ENCODE measurements at places on chromosomes 2 and 18.

DNA sequence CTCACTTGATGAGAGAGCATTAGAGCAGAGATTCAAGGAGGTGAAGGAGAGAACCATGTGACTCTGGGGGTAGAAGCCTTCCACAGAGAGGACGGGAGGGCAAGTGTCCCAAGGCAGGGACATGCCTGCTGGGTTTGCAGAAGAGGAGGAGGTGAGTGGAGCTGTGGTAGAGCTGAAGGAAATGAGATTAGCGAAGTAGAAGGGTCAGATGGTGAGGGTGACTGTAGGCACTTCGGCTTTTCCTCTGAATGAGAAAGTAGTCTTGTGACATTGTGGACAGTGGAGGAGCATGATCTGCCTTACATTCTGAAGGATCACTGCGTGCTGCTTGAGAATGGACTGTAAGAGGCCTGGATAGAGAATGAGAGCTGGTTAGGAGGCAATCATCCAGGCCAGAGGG lies 126.0 kb downstream of the NXPH2 start:
- no peak for DNase-seq

- DNase-seq, result no peak
Measured at GRCh38 chr2:74725287-74725686, 71.2 kb downstream of the SEMA4F start.

DNA sequence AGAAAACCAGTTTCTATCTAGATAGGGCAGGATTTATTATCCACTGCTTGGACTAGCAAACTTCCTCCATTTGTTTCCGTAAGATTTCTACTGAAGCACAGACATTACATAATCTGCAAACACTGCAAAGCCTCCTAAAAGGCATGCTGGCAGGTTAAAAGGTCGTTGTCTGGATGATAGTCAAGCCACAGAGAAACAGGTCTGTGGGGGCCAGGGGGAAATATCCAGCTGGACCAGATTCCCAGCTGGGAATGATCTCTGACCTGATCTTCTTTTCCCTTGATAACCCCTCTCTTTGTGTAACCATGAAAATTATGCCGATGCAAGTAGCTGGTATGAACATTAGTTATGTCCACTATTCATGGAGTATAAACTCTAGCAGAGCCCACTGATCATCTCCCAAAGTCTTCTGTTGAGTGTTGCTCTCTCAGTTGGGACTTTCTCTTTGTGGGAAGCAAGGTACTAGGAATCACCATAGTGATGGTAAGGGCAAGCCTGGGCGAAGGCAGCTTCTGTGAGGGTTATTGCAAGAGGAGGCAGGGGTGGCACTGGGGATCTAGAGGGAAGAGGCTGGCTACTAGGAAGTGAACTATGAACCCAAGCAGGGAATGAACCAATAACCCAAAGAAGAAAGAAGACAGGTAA lies 61.3 kb downstream of the GDF7 start:
- DNase-seq, result no peak

- no peak for DNase-seq
Measured at GRCh38 chr2:58834404-58834803, 593.3 kb upstream of the FANCL start.

DNA sequence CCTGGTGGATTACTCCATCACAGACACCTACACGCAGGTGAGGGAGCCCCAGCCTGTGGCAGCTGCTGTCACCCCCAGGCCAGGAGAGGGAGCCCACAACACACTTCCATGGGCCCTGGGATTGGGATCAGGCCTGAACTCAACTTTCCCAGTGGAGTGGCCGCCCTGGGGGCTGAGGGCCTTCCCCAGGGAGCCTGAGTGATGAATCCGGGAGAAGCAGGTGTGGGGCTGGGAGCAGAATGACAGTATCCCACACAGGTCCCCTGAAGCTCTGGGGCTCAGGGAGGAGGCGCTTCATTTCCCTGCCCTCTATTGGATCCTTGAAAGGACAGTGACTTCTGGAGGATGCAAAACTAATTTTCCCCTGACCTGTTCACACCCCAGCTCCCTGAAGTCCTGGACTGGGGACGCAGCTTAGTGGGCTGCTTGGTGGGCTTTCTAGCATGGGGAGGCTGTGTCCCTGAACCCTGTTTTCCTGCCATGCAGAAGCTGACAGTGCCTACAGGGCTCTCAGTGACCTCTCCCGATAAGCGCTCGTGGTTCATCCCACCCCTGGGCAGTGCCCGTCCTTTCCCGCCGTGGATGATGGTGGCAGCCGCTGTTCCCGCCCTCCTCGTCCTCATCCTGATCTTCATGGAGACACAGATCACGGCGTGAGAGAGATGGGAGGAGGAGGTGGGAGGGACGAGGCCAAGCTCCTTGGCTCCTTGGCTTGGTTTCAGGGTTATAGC lies 11.0 kb downstream of the SLC4A3 start:
- no peak for DNase-seq

GRCh38 chr18:74068296-74068695 lies 79.3 kb downstream of the FBXO15 start:
- no peak for DNase-seq

DNA sequence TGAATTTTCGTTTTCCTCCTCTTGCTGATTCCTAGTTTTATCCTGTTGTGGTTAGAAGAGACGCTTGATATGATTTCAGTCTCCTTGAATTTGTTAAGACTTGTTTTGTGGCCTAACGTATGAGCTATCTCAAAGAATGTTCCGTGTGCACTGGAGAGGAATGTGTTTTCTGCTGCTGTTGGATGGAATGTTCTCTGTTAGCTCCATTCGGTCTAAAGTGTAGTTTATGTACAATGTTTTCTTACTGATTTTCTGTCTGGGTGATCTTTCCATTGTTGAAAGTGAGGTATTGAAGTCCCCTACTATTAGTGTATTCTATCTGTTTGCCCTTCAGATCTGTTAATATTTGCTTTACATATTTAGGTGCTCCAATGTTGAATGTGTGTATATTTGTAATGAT lies 25.9 kb downstream of the COLEC11 start:
- no peak for DNase-seq

GRCh38 chr2:45625824-45626223 lies 14.8 kb upstream of the SRBD1 start:
- no peak for DNase-seq

DNA sequence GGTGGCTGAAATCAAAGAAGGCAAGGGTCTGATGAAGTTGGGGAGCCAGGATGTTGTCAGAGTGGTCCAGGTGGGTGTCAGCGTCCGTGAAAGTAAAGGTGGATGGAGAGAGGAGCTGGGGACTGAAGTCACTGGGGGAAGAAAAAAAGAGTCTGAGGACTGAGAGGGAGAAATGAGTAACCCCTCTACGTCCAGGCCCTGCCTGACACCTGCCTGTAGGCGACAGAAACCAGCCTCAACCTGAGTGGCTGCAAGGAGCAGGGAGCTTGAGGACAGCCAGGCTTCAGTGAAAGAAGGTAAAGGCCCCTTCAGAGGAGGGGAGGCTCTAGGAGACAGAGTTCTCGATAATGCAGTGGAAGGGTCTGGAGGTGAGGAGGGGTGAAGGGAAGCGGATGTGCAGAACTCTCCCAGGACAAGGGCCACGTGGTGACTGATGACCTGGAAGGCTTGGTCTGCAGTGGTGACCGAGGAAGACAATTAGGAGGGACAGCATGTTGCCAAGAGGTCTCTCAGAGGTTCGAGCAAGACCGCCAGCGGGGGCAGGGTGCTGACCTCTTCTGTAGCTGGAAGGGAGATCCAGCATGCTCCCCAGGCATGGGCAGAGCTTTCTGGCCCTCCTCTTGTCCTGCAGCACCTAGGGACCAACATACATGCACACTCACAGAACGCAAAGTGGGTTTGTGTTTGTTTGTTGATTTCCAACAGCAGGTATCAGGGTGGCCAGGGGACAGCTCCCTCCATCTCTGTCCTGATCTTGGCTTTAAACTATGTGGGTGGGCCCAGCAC lies 86.6 kb upstream of the TMEM247 start:
- DNase-seq, result no peak

- no peak for DNase-seq
Measured at GRCh38 chr2:85582492-85582891, 1.7 kb upstream of the VAMP5 start.

GRCh38 chr2:18722101-18722500 lies 132.7 kb upstream of the NT5C1B start:
- no peak for DNase-seq

DNA sequence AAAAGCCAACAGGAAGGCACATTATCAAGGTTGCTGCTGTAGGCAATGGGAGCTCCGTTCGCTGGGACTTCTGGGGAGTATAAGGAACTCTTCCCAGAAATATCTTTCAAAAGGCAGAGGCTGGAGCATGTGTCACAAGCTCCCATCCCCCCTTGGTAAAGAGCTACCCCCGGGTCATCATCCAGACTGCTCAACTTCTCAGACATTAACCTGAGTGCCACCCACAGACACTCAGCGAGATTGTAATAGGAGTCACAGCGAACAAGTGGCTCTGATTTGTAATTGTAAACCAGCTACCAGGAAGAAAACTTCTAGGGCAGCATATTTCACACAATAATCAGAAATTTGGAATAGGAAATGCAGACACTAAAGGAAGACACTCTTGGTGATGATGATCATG lies 290.2 kb upstream of the PARD3B start:
- no peak for DNase-seq

- no peak for DNase-seq
Measured at GRCh38 chr2:46814160-46814961, 101.2 kb downstream of the MCFD2 start.

DNA sequence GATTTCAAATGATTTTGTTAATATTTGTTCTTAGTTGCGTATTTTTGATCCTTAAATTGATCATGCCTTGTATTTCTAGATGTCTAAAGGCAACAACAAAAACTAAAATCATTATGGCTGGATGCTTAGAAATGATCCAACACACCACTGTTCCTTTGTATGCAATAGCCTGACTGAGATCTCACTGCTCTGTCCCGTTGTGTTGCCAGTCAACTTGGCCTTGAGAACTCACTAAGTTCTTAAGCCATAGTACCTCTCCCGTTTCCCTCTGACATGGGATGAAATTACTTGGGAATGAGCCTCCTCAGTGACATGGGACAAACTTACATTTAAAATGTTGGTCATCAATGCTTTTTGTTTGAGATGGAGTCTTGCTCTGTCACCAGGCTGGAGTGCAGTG lies 222.0 kb upstream of the HS6ST1 start:
- no peak for DNase-seq

GRCh38 chr2:54709336-54709809 lies 14.1 kb upstream of the EML6 start:
- no peak for DNase-seq

GRCh38 chr2:136356125-136357006 lies 238.4 kb upstream of the CXCR4 start:
- DNase-seq, result no peak

DNA sequence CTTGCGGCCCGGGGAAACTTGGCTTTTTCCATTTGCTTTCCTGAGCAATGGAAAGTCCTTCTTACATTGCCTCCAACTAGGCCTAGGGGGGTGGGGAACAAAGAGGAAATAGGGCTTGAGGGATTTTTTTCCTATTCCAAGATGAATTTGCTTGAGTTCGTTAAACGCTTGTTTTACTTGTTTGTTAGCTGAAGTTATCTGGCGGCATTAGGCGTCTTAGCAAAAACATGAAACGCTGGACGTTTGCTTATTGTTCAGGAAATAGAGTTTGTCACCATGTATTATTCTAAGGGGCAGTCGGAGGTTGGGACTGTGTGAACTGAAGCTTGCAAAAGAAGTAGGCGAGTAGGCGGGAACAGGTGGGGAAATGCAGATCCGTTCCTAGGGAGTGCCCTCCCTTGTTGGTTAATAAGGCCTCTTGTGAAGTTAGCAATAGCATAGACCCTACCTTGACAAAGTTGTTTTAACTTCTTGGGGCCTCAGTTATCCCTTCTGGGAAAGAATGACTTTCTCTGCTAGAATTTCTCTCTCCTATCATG lies 1.9 kb downstream of the CABLES1 start:
- DNase-seq, result no peak

- no peak for DNase-seq
Measured at GRCh38 chr2:128774320-128775216, 455.9 kb upstream of the HS6ST1 start.

GRCh38 chr2:58508006-58508405 lies 266.9 kb upstream of the FANCL start:
- no peak for DNase-seq

GRCh38 chr2:213846856-213847255 lies 562.6 kb downstream of the SPAG16 start:
- DNase-seq, result no peak

GRCh38 chr2:222753251-222753824 lies 81.9 kb downstream of the MOGAT1 start:
- DNase-seq, result no peak

- DNase-seq, result no peak
Measured at GRCh38 chr2:127155947-127156346, 49.0 kb upstream of the BIN1 start.

GRCh38 chr2:42129947-42130346 lies 39.2 kb upstream of the EML4 start:
- no peak for DNase-seq

DNA sequence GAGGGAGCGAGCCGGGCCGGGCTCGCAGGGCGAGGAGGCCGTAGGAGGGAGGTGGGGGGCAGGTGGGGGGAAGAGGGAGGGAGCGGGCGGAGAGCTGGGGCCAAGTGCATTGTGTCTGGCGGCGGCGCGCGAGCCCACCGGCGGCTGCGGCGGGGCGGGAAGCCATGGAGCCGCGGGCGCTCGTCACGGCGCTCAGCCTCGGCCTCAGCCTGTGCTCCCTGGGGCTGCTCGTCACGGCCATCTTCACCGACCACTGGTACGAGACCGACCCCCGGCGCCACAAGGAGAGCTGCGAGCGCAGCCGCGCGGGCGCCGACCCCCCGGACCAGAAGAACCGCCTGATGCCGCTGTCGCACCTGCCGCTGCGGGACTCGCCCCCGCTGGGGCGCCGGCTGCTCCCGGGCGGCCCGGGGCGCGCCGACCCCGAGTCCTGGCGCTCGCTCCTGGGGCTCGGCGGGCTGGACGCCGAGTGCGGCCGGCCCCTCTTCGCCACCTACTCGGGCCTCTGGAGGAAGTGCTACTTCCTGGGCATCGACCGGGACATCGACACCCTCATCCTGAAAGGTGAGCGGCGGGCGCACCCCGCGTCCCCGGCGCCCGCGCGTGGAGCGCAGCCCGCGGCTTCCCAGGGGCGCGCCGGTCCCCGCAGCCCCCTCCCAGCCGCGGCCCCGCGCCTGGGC lies at the start of gene TMEM178A:
Gene TMEM178A (plus strand): TSS at position 107 of the 680 bp plus-strand sequence. CDS start 58 bp downstream, at position 165.
- DNase-seq, result no peak
